Dermis blood vessel endothelial cell (primary cell): ENCODE measurements at places on chromosomes 6 and 20.

DNA sequence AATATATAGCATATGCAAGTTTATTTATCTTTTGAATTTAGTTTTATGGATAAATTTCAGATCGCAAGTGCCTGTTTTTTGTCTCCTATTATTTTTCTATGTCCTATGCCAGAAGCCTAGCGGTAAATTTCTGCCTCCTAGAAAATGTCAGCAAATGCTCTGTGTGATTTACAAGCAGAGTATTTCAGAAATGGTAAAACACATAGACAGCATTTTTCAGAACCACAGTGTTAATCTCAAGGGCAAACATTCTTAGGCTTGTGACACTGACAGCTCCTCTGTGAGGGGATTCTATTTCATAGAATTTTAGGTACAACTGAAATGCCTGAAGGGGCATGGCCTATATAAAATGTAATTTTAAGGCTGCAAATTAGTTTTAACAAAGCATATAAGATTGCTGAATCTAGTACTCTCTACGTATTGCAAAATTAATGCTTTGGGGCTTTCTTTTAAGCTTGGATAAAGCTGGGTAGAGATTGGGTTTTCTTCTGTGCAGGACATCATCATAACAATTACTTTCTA is 89.9 kb upstream of the PTCHD4 start:
- no peak for DNase-seq

- DNase-seq = peak; percentile 33
These were observed 927 bp upstream of the MANEA start for GRCh38 chr6:95576218-95576997.

- DNase-seq = no peak
These were observed 2.4 kb upstream of the GLYATL3 start for GRCh38 chr6:49497304-49497703.

DNA sequence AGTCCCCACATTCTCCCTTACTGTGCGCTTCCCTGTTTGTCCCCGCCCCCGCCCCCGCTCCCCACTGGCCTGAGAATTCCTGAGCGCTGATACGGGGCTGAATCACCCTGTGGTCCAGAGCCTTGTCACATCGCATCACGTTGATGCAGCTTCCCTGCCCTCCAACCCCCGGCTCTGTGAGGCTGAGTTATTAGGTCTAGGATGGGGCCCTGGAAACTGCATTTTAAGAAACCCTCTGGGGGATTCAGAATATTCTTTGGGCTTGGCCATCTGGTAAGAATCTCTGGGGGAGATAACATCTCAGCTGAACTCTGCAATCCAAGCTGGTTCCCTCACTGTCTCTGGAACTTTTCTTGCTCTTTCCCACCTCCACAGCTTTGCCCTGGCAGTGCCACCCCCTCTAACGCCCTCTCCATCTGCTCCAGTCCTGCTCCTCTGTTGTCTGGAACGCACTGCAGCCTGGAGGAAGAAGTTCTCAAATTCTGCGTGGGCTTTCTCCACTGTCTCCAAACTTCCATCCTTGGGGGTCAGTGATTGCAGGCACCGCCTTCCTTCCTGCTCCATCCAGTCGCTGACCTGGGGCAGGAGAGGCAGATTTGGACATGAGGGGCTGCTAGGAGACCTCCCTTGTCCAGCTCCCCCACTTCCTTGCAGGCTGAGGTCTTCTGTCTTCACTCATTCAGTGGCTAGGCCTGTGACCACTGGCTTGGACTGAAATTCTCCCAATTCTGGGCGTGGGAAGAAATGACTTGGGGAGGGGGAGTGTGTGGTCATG is 42.6 kb downstream of the KIAA1755 start:
- DNase-seq = peak; percentile 76

GRCh38 chr6:167079853-167080297 is 43.0 kb upstream of the CCR6 start:
- DNase-seq = no peak

GRCh38 chr6:81790034-81790433 is 37.6 kb upstream of the TENT5A start:
- no peak for DNase-seq

GRCh38 chr6:3559561-3559960 is 102.7 kb upstream of the SLC22A23 start:
- no peak for DNase-seq

GRCh38 chr6:137122612-137123011 is 50.8 kb downstream of the IL22RA2 start:
- no peak for DNase-seq

GRCh38 chr6:152695372-152696045 is 2.2 kb upstream of the MYCT1 start:
- peak; percentile 80 for DNase-seq

GRCh38 chr6:54541541-54541940 is 233.3 kb downstream of the TINAG start:
- DNase-seq = no peak

DNA sequence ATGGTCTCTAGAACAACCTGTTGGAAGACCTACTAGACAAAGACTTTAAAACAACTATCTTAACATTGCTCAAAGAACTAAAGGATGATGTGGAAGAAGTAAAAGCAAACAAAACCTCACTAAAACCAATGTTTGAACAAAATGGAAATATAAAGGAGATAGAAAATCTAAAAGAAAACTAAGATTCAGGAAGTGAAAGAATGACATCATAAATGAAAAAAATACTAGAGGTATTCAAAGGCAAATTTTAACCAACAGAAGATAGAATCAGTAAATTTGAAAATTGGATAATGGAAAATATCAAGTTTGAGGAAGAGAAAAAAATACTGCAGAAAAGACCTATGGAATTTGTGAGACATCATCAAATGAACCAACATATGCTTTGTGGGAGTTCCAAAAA is 914.1 kb upstream of the GJE1 start:
- no peak for DNase-seq

GRCh38 chr6:161368514-161368913 is 94.7 kb upstream of the AGPAT4 start:
- no peak for DNase-seq

DNA sequence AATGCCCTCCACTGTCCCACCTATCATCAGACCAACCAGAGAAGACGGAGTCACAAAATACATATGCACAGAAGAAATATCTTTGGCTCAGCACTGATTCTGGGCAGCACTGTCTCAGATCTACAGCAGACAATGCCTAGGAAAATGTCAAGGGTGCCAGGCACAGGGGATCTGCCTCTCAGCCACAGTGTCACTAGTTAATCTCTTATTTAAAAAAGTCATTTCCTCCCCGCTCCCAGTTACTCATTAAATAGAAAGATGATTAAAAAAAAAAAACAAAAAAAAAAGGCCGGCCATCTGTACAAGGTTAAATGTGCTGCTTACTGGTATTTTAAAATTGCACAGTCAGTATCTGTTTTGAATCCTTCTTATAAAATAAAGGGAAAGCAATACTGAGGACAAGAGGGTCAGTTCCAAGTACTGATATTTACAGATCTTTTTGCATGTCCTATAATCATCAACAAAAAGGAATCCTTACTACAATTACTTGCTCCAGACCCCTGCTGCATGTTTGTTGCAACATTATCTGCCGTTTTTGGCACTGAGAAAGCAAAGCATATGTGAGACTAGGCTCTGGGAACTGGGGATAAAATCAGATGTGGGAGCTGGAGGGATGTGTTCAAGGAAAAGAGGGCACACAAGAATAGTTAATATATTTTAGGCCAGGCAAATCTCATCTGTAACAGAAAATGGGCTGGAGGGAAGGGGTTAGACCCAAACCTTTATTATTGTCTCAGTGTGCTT is 299.3 kb downstream of the KIF16B start:
- DNase-seq = no peak
